ENCODE measurements at places on chromosomes 12 and 14. TPM values are rescaled to one million over a fixed set of nuclear protein-coding genes. Genes with fewer than 3 reads are reported as not detected.

- DNase-seq: no peak
Measured at GRCh38 chr14:26286913-26287205, 311.0 kb downstream of the NOVA1 start.

- no peak for DNase-seq
Measured at GRCh38 chr14:89399157-89399556, 17.9 kb downstream of the FOXN3 start.

- DNase-seq: no peak
Measured at GRCh38 chr12:30902001-30902400, 24.5 kb upstream of the TSPAN11 start.

DNA sequence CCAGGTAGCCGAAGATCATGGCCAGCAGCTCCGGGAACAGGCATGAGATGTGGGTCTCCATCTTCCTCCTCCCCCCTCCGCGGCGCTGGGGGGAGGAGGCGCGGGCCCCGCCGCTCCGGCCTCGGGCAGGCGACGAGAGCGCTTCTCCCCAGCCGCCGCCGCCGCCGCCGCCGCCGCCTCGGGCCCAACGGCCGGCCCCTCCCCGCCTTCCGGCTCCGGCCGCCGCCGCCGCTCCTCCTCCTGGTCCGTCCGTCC is 448 bp downstream of the FBXL14 start:
- DNase-seq: no peak

DNA sequence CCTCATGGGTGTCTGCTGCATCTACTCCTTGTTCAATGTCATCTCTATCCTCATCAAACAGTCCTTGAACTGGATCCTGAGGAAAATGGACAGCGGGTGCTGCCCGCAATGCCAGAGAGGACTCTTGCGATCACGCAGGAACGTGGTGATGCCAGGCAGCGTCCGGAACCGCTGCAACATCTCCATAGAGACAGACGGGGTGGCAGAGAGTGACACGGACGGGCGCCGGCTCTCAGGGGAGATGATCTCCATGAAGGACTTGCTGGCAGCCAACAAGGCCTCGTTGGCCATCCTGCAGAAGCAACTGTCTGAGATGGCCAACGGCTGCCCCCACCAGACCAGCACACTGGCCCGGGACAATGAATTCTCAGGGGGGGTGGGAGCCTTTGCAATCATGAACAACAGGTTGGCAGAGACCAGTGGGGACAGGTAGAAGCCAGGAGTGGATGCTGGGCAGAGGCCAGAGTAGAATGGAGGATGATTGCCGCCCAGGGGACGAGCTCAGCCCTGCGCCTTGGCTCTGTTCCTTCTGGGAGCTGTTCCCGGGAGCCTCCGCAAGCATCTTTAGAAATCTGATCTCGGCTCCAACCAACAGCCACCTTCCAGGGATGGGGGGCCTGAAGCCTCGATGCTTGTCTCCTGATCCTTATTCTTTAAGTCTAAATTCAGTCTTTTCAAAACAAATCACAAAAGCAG is 71.6 kb upstream of the PSMC1 start:
- no peak for DNase-seq

GRCh38 chr12:53585448-53586125 is 40.6 kb downstream of the ATF7 start:
- no peak for DNase-seq

- no peak for DNase-seq
Measured at GRCh38 chr14:89641495-89642175, 224.6 kb upstream of the FOXN3 start.

GRCh38 chr12:9727813-9728212 is 5.1 kb downstream of the CLECL1 start:
- peak; percentile 12 for DNase-seq

DNA sequence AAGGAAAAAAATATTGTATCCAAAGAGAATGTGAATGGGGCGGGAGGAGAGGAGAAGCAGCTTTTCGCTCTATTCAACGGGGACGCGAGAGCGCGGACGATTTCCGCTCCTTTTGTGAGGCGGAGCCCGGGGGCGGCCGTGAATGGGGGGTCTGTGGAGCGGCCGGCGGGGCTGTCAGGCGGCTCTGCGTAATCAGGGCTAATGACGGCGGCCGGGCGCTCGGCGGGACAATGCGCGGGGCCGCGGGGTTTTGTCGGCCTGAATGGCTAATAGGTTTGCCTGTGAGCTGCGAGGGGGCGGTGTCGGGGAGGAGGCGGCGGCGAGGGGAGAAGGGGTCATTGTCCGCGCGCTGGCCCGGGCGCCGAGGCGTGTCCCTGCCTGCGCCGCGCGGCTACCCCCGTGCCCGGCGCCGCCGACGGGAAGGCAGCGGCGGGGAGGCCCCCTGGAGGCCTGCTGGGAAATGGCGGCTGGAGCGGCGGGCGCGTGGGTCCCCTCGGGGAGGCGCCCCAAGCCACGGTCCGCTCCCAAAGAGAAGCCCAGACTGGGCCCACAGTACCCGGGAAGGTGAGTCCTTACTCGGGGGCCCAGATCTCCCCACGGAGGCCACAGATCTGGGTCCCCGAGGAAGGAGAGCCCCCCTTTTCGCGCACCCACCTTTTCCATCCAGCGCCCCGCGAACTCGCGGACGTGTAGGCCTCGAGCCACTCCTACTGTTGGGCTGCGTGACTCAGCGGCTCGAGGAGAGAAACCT is 6.0 kb downstream of the SIX6 start:
- no peak for DNase-seq

DNA sequence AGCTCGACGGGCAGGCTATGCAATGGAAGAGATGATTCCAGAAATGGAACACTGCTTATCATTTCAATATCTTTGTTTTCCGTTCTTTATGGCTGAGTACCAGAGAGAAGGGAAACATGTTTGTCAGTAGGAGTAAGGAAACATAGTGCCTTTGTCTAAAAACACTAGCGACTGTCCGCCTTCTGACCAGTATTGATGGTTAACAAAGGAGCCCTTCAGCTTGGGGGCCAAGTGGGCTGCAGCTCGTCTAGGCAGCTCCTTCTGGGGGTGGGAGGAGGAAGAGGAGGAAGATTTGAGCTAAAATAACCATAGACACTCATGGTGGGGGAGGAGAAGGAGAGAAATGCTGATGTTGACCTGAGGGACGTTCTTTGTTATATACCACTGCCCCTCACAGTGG is 15.0 kb downstream of the COQ5 start:
- DNase-seq: no peak

GRCh38 chr12:13101821-13102375 is 1.6 kb downstream of the GSG1 start:
- peak; percentile 45 for DNase-seq

DNA sequence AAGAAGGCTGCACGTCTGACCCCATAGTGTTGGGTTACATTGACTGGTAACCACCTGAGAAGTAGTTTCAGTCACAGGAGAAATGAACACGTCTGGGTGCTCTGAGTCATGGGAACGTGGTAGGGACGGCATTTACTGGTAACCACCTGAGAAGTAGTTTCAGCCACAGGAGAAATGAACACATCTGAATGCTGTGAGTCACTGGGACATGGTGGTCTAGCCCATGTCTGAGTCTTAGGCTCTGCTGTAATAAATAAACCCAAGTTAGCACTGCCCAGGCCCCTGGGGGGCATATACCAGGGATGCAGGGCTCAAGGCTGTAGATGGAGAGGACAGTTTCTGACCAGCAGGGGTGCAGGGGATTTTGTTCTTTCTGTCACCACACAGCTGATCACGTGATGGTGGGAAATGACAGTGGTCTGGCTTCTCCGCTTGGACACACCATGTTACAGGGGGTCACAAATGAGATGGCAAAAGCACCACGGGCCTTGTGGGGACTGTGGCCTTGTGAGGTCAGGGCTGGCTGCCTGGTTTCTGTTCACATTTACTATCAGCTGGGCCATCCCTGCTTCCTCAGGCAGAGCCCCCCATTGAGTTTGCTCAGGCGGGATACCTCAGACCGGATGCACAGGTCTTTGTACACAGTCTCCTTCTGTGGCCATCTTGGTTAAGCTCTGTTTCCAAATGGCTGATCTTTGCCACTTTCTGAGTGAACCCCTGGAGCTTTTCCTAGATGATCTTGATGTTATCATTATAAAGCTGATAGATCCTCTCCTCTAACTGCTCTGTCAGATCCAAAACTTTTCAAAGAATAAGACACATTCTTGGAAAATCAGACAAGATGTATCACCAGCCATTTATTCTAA is 9.8 kb upstream of the C12orf42 start:
- no peak for DNase-seq

GRCh38 chr14:28823245-28823644 is 56.7 kb downstream of the FOXG1 start:
- no peak for DNase-seq

GRCh38 chr14:104393898-104394381 is 185.6 kb upstream of the C14orf180 start:
- DNase-seq: peak; percentile 62

DNA sequence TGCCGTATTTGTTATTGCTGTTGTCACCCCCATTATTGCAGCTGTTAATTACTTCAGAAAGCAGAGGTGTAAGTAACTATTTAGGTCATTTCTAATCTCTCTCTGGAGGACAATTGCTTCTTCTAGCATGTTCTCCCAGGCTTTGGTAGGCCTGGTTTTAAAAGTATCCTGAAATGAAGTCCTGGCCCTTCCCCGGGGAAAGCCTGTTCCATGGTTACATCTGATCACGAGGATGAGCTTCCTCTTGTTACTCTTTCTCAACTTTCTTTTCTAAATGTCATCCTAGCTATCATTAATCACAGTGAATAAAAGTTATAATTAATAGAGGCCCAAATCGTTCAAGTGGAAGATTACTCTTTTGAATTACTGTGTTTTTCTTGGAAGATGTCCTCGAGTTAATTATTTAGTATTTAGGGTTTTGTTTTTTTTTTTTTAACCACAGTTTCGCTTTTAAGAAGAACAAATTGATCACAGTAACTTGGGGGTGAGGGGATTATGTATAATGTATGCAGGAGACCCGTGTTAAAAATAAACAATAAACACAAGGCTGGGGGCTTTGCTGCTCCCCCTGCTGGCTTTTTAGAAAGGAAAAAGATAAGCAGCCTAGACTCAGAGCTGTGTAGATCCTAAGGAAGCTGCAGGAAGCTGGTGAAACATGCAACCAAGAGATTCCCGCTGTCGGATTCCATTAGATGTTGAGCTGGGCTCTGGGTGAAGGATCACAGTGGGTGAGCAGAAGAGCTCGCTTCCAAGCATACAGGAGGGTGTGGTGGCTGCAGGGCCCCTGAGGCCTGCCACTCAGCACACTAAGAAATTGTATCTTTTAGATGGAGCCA is 420.1 kb downstream of the FUT8 start:
- peak; percentile 27 for DNase-seq

DNA sequence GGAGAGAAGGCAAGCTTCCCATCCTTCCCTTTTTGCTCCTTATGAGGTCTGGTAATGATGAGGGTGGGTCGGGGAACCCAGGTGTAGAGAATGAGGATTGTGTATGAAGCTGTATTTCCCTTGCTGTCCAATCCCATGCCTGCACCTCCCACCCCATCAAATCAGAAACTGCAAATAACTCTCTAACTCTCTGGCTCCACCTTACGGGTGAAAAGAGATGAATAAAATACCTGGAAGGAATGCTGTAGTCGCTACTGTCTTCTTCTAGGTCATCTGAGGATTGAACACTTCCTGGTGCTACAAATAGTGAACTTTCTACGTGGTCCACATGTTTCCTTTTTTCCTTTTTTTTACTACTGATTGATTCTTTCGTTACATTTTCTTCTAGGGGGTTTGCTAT is 38.9 kb upstream of the DICER1 start:
- no peak for DNase-seq

GRCh38 chr12:38904537-38905479 is 583 bp downstream of the CPNE8 start:
- DNase-seq: peak; percentile 64

- no peak for DNase-seq
Measured at GRCh38 chr14:21227981-21228380, 41.3 kb downstream of the HNRNPC start.

DNA sequence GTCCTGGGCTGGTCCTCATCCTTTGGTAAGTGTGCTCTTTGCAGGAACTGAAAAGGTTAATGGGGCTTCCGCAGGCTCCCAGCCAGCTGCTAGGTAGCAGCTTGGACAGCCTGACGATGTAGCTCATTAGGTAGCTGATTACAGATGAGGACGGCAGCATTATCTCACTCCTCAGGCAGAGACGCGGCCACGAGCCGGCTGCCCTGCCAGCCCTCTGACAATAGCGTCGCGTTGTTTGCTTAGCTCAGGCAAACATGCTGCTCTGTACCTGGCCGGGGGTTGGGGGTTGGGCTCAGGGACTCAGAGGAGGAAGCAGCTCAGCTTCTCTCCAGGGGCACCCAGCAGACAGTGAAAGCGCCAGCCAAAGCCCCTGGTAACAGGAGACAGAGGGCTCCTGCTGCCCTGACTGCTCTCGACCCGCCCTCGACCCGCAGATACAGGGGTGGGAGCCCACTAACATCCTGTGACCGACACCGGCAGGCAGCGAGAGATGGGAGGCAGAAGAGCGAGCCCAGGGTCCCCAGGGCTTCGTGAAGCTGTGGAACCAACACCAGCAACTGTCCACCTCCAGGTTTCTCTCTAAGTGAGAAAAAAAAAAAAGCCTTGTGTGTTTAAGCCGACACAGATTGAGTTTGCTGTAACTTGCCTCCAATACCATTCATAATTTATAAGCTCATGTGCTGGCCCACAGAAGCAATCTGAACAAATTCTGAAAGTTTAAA is 53.4 kb upstream of the DLK1 start:
- no peak for DNase-seq

DNA sequence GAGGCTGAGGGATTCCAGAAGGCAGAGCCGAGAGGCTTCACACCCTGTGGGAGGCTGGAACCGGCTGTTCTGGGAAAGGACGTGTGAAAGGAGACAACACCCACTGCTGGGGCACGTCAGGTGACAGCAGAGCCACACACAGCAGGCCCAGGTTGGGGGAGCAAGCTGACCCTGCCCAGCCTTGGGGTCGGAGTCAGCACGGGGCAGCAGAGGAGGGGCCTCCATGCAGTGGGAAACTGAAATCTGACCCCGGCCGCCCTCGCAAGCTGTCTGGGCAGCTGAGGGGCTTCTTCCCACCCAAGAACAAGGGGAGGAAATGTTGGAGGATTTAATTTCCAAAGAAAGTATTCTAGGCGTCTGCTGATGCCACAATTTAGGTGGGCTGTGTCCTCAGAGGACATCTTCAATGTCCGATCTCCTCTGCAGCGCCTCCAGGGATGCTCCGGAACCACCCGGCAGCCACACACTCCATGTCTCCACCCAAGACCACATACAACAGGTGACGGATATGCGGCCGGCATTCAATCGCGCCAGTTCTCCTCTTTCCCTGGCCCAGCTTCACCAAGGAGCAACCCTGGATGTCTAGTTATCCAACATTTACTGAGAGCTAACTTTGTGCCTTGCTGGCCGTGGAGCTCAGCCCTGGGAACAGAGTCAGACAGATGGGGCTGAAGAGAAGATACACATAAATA is 30.7 kb downstream of the SNRNP35 start:
- DNase-seq: no peak

Gene COX8C
- total RNA-seq: not detected

Gene RND1
- total RNA-seq: 4.0 TPM

Gene AQP6
- total RNA-seq: not detected

Gene HCAR2
- not detected for total RNA-seq

Gene GUCY2C
- total RNA-seq: not detected

Gene HSPB8
- total RNA-seq: 10.8 TPM

Gene TXNDC16
- 4.8 TPM for total RNA-seq

Gene METTL17
- 60.6 TPM for total RNA-seq

Gene DACT1
- total RNA-seq: 0.37 TPM

Gene GPR68
- total RNA-seq: 0.51 TPM

Gene MIA2
- total RNA-seq: 16.2 TPM

Gene CCDC198
- not detected for total RNA-seq
